ENCODE measurements at places on chromosomes 12 and 14.

- no peak for DNase-seq
These were observed 29.6 kb downstream of the CRADD start for GRCh38 chr12:93706824-93707223.

DNA sequence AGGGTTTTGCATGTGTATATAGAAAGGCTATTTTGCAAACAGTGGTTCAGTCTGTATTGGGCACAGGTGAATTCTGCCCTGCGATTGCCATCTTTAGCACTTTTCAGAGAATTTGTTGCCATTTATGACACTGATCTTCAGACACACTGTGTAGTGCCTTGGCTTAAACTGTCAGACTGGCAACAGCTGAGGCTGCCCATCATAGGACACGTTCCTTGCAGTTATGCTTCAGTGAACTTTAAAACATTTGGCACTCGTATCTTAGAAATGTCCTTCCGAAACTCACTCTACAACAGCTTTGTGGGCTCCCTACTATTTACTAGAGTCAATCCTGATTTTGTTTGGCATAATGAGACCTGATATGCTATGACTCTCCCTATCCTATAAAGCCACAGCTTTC, 29.1 kb downstream of the AP5M1 start:
- DNase-seq: no peak

DNA sequence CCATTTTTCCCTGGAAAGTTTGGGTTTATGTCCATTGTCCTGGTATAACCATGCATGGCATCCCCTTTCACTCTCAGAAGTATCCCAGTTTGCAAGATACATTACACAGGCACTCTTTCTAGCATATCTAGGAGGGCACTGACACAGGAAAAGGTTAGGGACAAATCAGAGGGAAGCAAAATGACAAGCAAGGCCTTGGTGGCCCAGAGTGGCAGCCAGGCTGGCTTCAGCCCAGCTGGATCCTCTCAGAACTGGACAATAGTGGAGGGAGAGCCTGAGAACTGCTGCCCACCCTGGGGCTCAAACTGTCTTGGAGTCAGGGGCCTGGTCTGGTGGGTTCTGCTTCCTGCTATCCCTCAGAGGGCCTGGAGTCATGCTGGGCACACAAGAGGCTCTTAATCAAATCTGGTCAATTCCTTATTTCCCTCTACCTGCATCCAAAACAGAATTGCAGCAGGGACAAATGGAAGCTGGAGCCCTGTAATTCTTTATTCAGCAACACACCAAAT, 2.6 kb downstream of the VDR start:
- DNase-seq: no peak

- no peak for DNase-seq
These were observed 101.9 kb downstream of the NPAS3 start for GRCh38 chr14:33040372-33041140.

DNA sequence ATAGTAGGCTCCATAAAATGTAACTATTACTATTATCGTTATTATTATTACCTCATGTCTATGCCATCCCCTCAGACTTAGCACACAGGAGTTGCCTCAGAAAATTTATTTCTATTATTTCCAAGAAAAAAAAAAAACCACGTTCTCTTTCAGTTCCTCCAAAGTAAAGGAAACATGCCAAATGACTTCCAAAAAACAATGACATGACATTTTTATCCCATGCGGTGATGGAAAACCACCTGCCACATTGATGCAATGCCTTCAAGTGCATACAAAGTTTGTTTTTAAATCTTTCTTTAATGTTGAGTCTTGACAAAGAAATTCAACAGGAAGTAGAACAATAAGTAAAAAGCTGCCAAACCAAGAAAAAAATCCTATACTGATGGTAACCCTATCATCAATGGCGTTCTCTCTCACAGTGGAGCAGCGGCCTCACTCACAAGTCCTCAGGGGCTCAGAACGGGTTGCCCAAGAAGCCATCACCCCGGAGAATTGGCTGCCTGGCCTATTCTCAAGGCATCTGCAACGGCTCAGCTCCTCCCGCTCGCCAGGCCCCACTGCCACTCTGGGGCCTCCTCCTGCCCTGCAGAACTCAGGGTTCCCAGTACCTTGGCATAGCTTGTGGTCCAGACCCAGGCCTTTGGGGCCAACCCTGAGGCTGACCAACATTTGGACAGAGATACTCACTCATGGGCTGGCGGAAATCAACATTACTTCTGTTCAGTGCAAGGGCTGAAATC, 51.9 kb downstream of the SERPINA3 start:
- DNase-seq: no peak

GRCh38 chr12:120539303-120539702, 5.1 kb downstream of the RNF10 start:
- DNase-seq: no peak

DNA sequence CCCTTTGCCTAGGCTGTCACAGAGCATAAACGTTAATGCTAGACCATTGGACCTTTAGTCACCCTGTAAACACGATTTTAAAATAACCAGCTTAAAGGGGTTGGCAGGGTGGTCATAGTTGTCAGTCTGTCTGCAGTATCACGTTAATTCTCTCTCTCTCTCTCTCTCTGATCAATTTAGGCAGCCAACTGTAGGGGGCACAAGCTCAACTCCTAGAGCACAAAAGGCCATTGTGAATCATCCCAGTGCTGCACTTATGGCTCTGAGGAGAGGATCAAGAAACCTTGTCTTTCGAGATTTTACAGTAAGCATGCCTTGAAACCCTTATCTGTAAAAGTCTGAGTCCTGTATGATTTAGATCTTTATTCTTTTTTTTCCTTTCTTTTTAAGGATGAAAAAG, 97.1 kb downstream of the SCAF11 start:
- peak; percentile 41 for DNase-seq

DNA sequence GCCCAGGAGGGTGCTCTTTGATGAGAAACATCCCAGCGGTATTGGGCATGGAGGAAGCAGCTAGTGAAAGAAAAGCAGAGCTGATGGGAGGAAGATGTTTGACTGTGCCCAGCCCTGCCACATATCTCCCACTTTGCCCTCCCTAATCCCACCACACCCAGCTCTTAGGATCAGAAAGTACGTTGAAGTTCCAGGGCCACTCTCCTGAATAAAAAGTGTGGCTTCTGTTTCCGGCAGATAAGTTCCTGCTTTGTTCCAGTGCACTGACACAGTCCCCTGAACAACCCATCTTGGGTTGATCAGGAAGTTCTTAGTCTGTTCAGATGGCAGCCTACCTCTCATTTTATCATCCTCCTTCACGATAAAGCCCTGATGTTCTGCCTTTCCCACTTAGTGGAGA, 16.5 kb downstream of the TPCN1 start:
- DNase-seq: no peak

GRCh38 chr12:5232826-5233500, 189.3 kb downstream of the KCNA5 start:
- no peak for DNase-seq

DNA sequence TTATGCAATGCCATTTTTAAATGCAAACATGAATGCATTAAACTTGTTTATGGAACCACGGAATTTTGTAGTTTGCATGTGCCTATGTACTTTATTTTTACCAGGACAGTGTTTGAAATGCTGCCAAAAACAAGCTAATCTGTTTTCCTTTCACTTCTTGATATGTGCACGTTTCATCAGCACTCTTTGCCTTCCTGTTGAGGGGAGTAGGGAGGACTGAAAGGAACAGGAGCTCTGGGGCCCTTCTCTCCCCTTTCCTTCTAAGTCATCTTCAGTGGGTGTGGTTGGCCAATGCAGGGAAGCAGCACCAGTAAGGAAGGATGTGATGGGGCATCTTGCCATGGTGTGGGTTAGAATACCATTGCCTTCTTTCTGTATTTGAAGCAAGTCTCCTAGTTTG, 12.1 kb upstream of the PPP4R4 start:
- no peak for DNase-seq

DNA sequence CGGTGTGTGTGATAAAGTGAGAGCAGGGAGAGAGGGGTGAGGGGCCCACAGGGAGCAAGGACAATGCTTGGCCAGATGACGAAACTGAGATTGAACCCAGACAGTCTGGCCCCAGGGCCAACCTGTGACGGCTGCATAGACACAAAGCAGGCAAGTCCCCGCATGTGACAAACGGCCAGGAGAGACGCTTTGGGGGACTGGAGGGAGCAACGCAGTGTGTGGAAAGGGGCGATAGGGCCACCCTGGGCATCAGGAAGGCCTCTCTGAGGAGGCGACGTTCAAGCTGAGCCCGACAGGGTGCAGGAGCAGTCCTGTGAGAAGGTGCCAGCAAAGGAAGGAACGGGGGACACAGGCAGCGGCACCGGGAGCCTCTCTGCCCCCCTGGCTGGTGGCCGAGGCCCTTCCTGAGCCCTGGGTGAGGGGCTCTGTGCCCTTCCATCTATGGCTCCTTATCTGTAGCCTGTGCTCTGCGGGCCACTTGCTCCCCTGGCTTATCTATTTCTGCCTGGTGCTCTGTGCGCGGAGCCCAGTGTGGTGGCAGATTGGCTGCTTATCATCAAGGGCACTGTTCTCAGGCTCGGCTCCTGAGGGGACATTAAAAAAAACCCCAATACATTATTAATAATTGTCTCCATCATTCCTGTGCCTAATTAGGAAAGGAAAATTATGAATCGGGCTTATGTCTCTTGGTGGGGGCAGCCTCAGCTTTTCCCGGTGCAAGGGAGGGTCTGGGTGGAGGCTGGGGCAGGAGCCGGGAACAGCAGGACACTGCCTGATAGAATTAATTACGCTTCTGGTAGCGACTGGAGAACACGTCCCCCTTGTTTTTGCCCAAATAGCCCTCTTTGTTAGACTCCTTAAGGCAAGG, 39.8 kb downstream of the PRIMA1 start:
- DNase-seq: no peak

GRCh38 chr14:93375673-93376156, 28.7 kb downstream of the COX8C start:
- no peak for DNase-seq

GRCh38 chr14:37599507-37600368, 4.3 kb downstream of the TTC6 start:
- DNase-seq: no peak

DNA sequence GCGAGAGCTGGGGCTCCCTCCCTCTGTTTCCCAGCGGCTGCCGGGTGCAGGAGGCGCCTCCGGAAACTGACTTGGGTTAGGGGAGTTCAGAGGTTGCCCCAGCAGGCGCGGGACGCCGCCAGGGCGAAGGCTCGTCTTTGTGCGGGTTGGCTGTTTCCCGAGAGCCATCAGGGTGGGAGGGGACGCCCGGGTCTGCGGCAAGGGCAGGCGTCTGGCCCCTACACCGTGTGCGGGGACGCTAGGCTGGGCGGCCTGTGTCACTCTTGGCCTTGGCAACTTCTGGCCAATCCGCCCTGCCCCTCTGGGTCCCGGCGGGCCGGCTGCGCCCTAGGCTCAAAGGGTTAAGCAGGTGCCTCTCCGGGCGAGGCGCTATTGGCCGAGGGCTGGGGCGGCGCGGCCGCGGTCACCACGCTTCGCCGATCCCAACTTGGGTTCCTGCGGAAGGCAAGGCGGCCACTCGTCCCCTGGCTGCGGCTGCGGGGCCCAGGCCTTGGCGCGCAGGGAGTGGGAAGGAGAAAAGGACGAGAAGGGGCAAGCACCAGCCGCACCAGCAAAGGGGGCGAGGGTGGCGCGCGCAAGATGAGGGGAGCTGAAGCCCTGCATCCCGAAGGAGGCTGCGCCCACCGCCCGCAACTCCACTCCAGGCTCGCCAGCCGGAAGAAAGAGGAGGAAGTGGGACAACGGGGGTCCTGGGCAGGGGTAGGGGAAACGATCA, 5.6 kb upstream of the NPAS3 start:
- DNase-seq: no peak

Data from putamen (tissue), 1 donor.